Fibroblast of the conjunctiva (primary cell): ENCODE measurements at places on chromosomes 1 and 21.

DNA sequence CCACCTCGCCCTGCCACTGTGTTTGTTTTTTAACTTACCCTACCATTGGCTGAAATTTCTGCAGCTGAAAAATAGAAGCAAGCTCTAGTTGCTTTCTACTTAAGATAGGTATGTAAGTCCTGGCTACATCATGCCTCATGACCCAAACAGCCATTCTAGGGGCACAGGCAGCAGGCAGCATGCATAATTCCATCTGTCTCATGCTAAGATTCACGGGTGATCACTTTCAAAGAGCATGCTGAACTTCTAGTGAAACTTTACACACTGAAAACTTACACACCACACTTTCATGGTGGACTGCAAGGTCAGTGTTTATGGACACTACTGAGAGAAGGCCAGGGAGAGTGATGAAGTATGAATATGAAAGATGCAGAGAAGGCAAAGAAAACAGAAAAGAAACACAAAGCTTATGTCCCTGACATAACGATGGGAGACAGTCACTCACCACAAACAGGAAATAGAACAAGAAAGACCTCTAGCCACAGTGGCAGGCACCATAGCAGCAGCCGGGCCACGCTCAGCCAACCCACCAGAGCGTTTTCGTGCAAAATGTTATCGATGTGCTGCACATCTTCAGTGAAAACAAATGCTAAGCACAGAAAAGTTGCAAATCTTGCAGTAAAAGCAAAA, 102.3 kb upstream of the TIAM1 start:
- no peak for DNase-seq

GRCh38 chr1:67916140-67916886, 83.0 kb upstream of the GNG12 start:
- DNase-seq = no peak

GRCh38 chr1:107793896-107794453, 171.0 kb downstream of the VAV3 start:
- DNase-seq = no peak

GRCh38 chr21:34743285-34743684, 74.5 kb downstream of the CLIC6 start:
- DNase-seq = no peak

- DNase-seq = peak; percentile 43
These were observed 24.1 kb upstream of the ZNF436 start for GRCh38 chr1:23393706-23394105.

- no peak for DNase-seq
These were observed 1.3 kb downstream of the WLS start for GRCh38 chr1:68230901-68231626.

DNA sequence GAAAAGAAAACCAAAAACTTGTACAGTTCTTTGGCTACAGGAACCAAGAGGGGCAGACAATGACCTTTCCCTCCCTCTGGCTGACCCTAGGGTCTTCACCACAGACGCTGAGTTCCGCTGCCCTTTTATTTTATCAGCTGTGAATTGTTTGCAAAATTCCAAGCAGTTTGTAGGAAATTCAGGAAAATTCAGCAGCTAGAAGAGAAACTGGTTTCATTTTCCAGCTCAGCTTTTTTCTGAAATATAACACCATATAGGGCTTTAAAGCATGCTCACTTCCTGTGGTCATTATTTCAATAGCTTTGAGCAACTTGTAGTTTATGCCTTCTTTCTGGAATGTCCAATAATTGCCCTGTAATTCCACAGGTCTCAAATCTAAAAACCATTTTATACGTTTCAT, 5.5 kb upstream of the PIK3R3 start:
- DNase-seq = no peak

DNA sequence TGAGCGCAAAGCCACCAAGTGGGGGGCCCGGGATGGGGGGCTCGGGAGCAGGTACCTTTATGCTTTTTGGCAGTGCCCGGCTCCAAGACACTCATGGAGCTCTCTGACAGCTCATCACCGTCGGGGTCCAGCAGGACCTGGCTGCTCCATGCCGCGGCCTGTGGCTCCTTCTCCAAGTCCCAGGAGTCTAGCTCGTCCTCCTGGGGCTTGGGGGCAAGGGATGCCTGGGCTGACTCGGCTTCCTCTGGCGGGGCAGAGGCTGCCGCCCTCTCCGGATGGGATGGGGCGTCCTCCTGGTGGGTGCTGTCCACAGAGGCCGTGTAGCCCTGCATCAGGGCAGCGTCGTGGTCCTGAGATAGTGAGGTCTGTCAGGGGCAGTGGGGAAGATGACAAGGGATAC, 19.9 kb upstream of the PRDM15 start:
- no peak for DNase-seq

DNA sequence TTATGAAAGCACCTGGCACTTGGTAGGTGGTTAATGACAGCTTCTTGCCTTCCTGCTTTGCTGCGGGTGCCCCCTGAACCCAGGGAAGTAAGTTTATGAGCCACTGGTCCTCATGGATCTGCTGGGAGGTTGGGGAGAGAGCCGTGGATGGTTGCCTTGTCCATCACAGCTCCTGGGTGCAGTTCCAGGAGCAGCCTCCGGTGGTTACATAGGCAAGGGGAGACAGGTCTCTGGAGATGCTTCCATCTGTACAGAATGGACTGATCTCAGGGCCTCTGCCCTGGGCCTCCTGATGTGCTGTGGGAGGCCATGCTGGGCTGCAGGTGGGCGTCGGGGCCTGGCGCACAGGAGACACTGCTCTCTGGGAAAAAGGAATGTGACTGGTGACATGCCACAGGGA, 31.6 kb upstream of the ARHGEF10L start:
- no peak for DNase-seq

DNA sequence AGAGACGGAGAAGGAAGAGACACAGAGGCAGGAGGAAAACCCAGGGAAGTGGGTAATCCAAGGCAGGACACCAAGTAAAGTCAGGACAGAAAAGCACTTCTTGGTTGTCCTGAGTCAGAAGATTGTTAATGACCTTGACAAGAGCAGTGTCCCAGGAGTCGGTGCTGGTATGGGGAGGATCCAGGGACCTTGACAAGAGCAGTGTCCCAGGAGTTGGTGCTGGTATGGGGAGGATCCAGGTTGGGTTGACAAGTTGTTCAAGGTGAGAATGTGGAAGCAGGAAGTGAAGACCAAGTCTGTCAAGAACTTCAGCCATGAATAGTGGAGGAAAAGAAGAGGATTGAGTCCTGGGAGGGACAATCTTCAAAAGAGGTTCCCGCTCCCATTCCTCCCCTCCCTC, 31.9 kb downstream of the ZBTB18 start:
- DNase-seq = no peak

- no peak for DNase-seq
These were observed 12.4 kb downstream of the KLHDC8A start for GRCh38 chr1:205344066-205344928.
